ENCODE measurements at places on chromosomes 5 and 9. TPM values are rescaled to one million over a fixed set of nuclear protein-coding genes. Genes with fewer than 3 reads are reported as not detected.

DNA sequence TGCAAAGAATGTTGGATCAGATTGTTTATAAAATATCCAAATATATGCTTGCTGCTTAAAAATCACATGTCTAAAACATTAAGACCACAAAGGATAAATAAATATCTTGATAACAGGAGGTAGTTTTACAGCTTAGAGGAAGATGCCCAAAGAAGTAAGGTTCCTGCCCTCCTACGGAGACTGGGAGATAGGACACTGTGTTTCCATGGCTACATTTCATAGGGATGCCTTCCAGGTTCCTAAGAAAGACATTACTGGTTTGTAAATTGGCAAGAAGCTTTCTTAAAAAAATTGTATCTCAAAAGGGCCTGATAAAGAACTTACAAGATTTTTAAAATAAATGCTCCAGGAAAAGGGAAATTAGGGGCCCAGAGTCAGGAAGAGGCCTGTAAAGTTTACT is 437.2 kb downstream of the HINT1 start:
- no peak for DNase-seq

Gene NR5A1
- not detected for polyA plus RNA-seq

Gene GFRA3
- 0.18 TPM for polyA plus RNA-seq

- DNase-seq: no peak
Observed at GRCh38 chr5:135102716-135103574, 68.9 kb upstream of the PITX1 start.

Gene SPTLC1
- 10.5 TPM for polyA plus RNA-seq

DNA sequence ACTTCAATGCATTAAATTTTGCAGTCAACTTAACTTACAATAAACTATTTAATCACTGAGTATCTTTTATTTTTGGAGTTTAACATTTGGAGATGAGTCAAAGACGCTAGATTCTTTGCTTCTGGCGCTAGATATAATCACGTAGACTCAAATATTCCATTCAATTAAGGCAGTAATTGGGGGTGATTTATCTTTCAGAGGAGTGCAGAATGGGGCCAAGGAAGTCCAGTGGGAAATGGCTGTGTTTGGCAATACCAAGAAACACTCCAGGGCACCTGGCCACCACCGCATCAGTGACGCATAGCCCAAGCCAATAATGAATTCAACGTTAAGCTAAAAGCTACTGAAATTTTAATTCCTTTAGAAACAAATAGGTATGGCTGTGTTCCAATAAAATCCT is 81.2 kb downstream of the PHAX start:
- no peak for DNase-seq

GRCh38 chr5:129363991-129364390 is 96.1 kb upstream of the ADAMTS19 start:
- DNase-seq: no peak

- DNase-seq: no peak
Observed at GRCh38 chr9:31674264-31674663, 710.2 kb upstream of the ACO1 start.

GRCh38 chr5:14395411-14395810 is 186.2 kb upstream of the OTULINL start:
- no peak for DNase-seq

GRCh38 chr5:72137826-72138409 is 30.6 kb downstream of the MAP1B start:
- DNase-seq: no peak

Gene EIF4E1B
- polyA plus RNA-seq: not detected

GRCh38 chr9:20995616-20996015 is 35.8 kb downstream of the HACD4 start:
- DNase-seq: no peak

DNA sequence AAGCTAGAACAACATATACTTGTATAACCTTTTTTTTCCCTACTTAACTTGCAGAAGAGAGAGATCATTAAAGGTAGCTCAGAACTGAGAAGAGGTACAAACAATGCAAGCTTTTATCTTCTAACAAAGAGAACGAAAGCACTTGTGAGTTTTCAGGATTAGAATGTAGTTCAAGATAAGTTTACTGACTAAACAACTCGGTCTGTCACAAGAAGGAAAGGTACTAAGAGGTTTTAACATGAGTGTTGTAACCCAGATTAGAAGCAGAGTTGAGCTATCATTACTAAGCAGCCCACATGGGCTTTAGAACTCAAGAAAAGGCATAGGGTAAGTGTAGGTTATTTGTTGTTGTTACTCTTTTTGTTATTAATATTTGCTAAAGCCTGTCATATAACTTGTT is 25.2 kb downstream of the GIN1 start:
- no peak for DNase-seq
